ENCODE measurements at places on chromosomes 7 and 10.

GRCh38 chr10:47092831-47093230 lies 181.6 kb downstream of the PTPN20 start:
- DNase-seq: no peak

- DNase-seq: no peak
Measured at GRCh38 chr7:120703585-120704240, 154.2 kb downstream of the TSPAN12 start.

DNA sequence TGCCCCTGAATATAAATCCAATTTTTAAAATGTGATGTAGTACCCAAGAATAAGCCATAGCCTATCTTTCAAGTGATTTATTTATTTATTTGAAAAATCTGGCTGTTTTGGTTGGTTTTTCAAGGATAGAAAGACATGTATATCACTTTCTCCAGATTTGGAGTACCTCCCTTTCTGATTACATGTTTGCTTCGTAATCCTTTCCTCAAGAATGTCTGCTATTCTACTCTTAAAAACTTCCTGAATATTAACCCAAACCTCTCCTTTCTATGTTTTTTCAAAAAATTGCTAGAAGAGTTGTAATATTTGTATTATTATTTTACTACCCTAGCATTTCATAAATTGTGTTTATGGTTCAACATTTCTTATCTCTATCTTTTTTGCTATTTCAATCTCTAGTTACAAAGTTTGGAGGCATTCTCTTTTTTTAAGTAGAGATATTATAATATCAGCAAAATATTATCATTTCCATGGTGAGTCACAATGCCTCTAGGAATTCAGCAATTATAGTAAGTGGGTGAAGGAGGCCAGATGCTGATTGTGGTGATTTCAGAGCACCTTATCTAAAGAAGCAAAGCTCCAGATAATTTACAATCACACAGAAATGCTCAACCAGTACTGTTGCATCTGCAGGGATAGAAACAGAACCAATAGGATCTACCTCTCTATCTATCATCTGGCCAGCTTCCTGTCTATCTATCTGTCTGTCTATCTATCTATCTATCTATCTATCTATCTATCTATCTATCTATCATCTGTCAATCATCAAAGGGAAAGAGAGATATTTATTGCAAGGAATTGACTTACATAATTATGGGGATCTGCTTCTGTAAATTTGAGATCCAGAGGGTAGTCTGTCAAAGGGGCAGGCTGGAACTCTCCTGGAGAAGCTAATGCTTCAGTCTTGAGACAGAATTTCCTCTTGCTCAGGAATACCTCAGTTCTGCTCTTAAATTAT lies 412.5 kb upstream of the SEMA3C start:
- no peak for DNase-seq

DNA sequence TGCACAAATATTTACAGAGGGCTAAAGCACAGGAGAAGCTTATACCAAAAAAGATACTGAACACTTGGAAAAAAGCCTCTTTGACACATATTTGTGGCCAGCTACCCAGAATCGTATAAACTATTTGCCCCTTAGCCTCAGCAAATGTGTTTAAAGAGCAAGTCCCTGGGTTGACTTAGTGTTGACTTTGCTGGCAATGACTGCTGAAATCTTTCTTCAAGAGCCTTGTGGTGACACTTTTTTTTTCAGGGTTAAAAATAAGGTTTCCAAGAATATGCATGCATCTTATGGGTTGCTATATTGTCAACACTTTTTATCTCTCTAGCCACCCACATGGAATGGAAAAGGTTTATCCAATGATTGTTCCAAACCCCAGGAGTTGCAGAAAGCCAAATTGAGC lies 14.9 kb upstream of the PLEKHS1 start:
- DNase-seq: no peak

DNA sequence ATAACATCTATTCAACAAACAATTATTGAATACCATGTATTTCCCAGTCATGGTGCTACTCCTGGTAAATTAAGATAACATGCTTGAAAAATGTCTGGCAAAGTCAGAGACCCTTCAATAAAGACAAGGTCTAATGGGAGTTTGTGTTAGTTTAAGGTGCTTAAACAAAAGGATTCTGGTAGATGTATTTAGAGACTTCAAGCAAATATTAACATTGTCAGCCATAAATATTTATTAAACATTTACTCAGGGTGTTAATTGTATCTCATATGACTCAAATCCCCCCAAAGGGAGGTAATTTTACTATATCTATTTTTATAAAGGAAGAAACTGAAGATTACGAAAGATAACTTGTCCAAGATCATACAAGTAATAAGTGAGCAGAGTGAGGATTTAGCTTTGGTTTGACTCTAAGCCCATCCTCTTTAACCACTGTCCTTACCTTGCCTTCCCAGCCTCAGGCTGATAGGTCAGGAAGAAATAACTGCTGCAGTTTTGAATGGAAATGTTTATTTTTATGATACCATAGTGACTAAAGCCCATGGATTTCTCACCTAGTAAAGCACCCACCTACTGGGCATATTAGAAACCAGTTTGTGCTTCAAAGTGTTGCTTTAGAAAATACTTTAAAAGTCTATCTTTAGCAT lies 215.4 kb downstream of the COBL start:
- no peak for DNase-seq

- no peak for DNase-seq
Measured at GRCh38 chr10:14606633-14607032, 168.1 kb downstream of the FAM107B start.

- DNase-seq: peak; percentile 1
Measured at GRCh38 chr7:2016021-2016631, 216.6 kb downstream of the MAD1L1 start.

DNA sequence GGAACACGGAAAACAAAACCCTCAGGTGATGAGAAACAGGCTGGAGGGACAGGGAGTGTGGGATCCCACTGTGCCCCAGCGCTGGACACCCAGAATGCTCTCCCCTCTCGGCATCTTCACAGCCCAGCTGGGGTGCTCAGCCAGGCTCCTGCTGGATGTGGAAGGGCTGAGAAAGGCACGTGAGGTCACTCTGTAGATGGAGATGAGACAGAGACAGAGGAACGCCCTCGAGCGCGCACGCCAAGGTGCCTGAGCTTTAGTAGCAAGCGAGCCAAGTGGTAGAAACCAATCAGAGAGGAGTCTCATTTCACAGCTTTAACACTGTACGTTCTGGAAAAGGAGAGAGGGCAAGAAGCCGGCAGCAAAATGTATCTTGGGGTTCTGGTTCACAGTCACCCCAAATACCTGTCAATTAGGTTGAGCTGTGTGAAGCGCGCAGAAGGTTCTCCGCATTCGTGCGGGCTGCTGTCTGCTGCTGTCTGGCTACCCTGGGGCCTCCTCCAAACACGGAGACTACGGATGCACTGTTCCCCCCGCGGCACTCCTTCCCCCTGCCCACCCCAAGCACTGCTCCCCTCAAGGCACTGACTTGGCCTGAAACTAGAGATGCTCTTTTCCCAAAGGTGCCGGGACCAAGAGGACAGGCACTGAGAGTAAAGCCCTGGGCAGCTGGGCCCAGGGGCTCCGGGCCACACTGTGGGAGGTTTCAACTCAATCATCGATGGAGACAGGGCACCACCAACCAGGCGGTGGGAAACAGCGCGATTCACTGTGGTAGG lies 91.4 kb downstream of the ZRANB1 start:
- DNase-seq: no peak

DNA sequence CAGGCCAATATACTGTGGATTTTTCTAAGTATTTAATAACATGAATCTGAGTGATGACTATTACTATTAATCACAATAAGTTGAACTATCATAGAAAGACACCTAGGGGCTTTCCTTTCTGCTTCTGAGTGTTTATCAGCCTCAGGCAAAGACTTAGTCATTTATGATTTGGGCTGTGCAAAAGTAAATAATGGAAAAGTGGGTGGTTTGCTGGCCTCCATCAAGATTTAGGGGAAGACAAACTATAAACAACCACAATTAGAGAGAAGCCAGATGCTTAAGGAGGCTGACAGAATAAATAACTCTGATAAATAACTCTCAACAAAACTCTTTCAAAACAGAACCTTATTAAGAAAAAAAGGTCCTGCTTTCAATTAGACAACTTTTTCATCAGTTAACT lies 64.7 kb downstream of the MACC1 start:
- no peak for DNase-seq
